CD4-positive, alpha-beta T cell treated with Interleukin-6 at 100 ng/mL for 8 hours (primary cell): ENCODE measurements at places on chromosomes 2 and 18.

DNA sequence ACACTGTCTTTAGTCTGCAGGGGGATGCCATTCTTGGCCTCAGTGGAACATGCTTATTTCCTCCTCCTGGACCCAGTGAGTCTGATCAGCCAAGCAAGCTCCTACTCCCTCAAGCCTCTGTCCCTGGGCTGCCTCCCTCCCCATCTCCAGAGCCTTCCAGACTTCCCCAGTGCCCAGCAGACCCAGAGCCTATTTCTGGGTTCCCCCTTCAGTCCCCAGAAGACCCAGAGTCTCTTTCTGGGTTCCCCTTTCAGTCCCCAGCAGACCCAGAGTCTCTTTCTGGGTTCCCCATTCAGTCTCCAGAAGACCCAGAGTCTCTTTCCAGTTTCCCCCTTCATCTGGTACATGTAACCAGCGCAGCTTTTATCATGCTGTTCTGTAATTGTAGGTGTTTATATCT is 17.0 kb upstream of the PKDCC start:
- no peak for DNase-seq

DNA sequence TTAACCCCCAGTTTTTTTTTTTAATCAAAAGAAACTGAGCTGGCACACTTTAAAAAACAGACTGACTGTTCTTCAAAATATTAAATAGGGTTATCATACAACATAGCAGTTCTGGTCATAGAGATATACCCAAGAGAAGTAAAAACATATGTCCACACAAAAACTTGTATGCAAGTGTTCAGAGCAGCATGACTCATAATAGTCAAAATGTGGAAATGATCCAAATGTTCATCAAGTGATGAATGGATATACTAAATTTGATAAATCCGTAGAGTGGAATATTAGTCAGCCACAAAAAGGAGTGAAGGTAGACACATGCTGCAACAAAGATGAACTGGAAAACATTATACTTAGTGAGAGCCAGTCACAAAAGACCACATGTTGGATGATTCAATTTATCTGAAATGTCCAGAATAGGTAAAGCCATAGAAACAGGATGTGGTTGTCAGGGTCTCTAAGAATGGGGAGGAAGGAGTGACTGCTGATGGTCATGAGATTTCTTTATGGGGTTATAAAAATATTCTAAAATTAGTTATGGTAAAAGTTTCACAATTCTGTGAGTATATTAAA is 5.1 kb downstream of the SMIM21 start:
- DNase-seq = no peak

- DNase-seq = no peak
Observed at GRCh38 chr2:170928036-170928823, 823 bp upstream of the GORASP2 start.

DNA sequence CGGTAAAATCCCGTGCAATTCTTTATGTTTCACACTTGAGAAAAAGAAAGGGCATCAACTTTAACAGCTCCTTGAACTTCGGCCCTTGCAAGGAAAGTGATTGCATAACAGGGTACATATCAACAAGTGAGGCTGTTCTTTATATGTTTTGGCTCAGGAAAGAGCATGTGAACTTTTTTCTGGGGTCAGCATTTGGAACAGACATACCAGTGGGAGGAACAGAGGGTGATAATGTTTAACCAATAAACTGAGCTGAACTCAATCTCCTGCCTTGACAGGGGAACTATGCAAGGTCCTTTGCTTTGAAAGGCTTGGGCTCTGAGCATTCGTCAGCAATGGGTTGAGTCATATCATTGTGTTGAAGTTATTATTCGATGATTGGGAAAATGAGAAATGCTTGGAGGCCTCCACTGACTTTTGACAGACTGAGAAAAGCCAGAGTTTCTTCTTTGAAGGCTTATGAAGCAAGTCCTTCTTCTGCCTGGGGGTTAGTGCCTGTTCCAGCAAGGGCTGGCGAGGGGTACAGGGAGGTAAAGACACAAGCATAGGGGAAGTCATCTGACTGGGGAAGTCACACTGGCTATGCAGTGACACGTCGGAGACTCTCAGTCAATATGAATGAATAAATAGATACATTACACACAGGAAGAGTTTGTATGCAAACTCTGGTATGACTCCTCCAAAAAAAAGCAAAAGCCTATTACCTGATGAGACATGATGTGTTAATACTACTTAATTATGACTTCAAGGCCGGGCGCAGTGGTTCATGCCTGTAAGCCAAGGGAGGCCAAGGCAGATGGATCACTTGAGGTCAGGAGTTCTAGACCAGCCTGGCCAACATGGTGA is 57.2 kb downstream of the CYB5A start:
- DNase-seq = no peak

- DNase-seq = no peak
Observed at GRCh38 chr2:145088756-145089155, 568.8 kb upstream of the ZEB2 start.

DNA sequence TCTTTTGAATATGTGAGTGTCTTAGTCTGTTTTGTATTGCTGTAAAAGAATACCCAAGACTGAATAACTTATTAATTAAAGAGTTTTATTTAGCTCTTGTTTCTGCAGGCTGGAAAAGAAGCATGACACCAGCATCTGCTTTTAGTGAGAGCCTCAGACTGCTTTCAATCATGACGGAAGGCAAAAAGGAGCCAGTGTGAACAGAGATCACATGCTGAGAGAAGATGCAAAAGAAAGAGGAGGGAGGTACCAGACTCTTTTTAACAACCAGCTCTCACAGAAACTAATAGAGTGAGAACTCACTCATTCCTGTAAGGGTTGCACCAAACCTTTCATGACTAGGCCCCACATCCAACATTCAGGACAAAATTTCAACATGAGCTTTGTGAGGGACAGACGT is 101.6 kb upstream of the HNMT start:
- DNase-seq = no peak
